Right atrium auricular region (tissue), 2 donors: ENCODE measurements at places on chromosomes 5 and 9. TPM values are rescaled to one million over a fixed set of nuclear protein-coding genes. Genes with fewer than 3 reads are reported as not detected.

The PTPN3 gene
- 6.9 TPM for total RNA-seq

DNA sequence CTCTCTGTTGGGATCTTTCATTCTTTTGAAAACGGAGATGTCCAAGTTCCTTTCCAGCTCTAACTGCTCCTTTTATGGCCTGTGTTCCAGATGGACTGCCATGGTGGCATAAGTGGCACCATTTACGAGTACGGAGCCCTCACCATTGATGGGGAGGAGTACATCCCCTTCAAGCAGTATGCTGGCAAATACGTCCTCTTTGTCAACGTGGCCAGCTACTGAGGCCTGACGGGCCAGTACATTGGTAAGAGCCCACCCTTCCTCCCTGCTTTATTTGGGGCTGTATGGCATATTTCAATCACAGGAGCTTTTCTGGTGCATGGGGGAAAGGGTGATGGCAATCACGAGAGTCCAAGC is 4.8 kb downstream of the GPX3 start:
- no peak for DNase-seq

The VCAN gene
- total RNA-seq = 139 TPM

The ECM2 gene
- total RNA-seq = 7.3 TPM

DNA sequence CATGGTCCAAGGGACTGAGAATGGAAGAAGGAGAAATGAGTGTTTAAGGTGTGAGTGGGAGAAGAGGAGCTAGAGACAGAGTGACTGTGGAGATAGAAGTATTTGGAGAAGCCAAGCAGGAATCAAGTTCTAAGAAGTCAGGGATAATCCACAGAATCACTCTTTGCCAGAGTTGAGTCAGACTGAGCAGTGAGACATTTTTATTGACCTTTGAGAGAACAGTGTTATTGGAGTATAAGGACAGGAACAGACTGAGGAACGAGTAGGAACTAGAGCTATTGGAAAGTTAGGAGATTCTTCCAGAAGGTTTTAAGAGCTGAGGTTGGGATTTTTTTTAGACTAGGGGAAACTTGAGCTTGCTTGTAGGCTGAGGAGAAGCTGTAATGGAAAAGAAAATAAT is 37.2 kb downstream of the RCL1 start:
- no peak for DNase-seq

The ORM2 gene
- not detected for total RNA-seq

DNA sequence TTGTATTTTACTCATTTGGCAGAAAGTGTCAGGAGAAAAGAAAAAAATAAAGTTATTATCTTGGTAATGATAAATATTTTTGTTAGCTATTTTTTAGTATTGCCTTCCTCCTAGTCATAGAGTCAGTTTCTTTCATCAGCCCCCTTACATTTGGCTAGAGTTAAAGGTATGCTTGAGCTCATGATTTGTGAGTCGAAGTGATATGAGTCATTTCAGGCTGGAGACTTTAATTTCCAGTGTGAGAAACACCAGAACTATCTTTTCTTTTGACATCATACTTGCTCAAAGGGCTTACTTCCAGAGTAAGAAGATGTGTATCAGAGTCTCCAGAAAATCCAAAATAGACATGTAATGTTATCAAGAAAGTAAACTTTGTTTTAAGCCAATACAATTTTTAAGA is 746.7 kb upstream of the TYRP1 start:
- DNase-seq = no peak

- no peak for DNase-seq
These were observed 124.1 kb downstream of the NXNL2 start for GRCh38 chr9:88659126-88659525.

DNA sequence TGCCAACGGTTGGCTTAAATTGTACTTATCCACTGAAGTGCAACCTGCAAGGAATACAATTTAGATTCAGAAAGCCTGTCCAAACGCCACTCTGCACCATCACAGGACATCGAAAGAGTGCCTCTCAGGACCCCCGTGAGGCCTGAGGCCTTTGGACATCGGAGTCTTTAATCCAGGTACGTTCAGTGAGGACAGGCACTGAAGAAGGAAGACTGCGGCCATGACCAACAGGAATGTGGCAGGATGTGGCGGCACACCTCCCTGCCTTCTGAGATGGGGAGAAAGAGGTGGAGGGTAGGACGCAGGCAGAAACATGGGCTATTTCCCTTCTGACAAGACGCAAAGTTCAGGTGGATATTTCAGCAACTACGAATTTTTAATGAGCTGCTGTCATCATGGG is 205.8 kb downstream of the FANCC start:
- no peak for DNase-seq

- DNase-seq = peak; percentile 61
These were observed 306.4 kb upstream of the PANK3 start for GRCh38 chr5:168885324-168886120.

DNA sequence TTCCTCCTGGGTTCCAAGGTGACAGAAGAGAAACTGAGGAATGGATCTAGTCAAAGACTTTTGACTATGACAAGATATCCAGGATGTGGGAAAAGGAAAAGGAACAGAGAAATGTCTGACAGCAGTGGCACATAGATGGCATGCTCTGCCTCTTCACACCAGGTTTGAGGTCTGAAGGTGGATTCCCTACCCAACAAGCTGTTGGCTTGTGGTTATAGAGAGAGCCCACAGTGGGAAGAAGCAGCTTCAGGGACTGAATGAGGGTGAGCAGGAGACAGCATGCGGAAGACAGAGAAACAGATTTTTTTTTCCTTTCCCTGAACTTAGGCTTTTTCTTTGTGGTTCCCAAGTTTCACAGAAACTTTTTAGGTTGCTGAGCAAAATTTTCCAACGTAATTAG is 20.6 kb downstream of the IFNW1 start:
- no peak for DNase-seq

The TXNDC15 gene
- 65.6 TPM for total RNA-seq

GRCh38 chr9:5263351-5264218 is 32.4 kb downstream of the INSL4 start:
- DNase-seq = no peak

The FBP2 gene
- total RNA-seq = not detected

GRCh38 chr5:35904443-35905132 is 33.8 kb downstream of the CAPSL start:
- no peak for DNase-seq

GRCh38 chr9:12760758-12761157 is 14.1 kb upstream of the LURAP1L start:
- DNase-seq = no peak

The PCDHB14 gene
- total RNA-seq = 4.3 TPM

DNA sequence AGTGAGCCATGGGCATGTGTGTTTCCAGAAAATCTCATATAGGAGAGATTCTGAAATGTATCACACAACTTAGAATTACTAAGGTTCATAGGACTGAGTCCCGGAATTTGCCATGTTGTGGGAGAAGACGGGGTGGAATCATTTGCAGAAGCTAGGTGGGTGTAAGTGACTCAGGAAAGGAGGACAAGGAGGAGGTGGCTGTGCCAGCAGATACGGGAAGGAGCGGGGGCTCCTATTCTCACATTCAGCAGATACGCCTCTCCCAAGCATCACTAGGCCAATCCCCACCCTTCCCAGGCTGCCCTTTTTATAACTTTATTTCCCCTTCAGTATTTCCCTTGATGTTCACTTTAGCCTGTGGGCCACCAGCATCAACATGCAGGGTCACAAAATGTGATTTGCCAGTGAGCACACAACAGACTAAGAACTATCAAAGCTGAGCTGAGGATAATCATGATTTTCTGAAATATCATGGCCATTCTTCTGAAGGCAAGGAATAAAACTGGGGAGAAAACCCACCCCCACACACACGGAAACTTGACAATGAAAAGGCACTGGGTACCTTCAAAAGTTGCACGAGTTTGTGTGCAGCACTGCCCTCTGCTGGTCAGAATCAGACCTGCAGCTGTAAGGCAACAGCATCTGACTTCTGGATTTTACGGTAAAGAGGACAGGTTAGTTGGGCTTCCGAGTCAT is 133.2 kb downstream of the MTX3 start:
- peak; percentile 82 for DNase-seq

- no peak for DNase-seq
These were observed 622.6 kb downstream of the CCDC171 start for GRCh38 chr9:16175461-16175860.

The RAPGEF1 gene
- 59.5 TPM for total RNA-seq

- DNase-seq = no peak
These were observed 29.8 kb upstream of the SLC6A3 start for GRCh38 chr5:1474866-1475543.

DNA sequence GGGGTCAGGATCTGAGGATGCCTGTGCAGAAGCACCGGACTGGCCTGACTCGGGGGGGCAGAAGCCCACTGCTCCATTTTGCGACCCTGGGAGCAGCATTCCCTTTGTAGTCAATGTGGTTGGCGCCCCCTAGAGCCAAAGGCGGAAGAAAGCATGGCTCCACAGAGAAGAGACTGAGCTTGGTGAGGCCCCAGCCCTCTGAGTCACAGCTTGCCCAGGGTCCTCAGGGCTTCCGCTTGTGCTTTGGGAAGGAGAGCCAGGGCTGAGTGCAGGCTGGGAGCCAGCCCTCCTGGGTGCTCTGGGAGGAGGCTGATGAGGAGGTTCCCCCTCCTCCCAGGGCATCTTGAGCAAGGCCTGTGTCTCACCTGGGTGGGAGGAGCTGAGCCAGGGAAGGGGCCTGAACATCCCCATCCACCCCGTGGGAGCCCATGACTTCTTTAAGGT is 5.5 kb upstream of the AQP3 start:
- DNase-seq = no peak

GRCh38 chr5:132951897-132952296 is 11.5 kb downstream of the AFF4 start:
- no peak for DNase-seq

- DNase-seq = no peak
These were observed 40.2 kb upstream of the DTWD2 start for GRCh38 chr5:119028575-119028974.

The CDH6 gene
- 1.1 TPM for total RNA-seq

The MARCHF3 gene
- total RNA-seq = 14.5 TPM

GRCh38 chr9:6901180-6901579 is 143.4 kb downstream of the KDM4C start:
- no peak for DNase-seq

- DNase-seq = no peak
These were observed 2.6 kb upstream of the RFX3 start for GRCh38 chr9:3528451-3528850.

The IL5 gene
- total RNA-seq = not detected

DNA sequence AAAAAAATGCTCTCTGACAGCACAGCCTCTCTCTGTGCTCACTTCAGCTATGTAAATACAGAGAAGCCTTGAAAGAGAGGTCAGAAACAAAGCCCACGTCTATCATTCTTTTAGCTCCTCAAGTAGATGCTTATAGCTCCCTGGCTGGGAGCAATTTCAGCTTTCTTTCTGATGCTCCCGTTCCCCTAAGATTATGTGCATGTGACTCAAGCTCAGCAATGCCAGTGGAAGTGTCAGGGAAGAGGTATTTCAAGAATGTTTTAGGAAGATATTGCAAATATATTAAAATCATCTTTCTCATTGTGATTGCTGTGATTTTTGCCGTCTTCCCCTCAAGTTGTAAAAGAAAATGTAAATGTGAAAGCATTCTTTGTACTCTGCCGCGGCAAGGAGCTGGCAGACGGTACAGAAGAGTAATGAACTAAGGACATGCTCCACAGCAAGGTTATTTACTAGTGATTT is 1353.7 kb upstream of the ACO1 start:
- DNase-seq = no peak

DNA sequence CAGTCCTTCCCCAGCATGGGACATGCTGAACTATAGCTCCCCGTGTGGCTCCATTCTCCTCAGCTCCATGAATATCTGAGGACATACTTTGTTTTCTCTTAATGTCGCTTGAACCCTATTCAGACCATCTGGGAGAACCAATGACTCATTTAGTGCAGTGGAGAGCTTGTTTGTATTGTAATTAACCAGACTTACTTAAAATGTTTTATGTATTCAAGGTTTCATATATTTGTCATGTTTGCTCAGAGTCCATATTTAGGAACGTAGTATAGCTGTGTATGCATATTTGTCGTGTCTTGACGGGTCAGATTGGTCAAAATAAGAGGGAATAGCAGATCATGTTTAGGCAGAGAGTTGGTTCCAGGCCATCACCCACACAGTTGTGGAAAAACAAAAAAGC is 150.1 kb upstream of the NTRK2 start:
- no peak for DNase-seq
